Esophagus squamous epithelium (tissue), 5 donors: ENCODE measurements at places on chromosomes 5 and 9.

GRCh38 chr5:151173711-151174611 lies 16.4 kb upstream of the ANXA6 start:
- no peak for DNase-seq

GRCh38 chr9:113622600-113623400 lies 159.3 kb downstream of the RGS3 start:
- DNase-seq, result no peak

- DNase-seq, result no peak
Observed at GRCh38 chr5:3348576-3349535, 246.8 kb upstream of the IRX1 start.

- DNase-seq, result no peak
Observed at GRCh38 chr9:137270929-137271695, 6.4 kb upstream of the TOR4A start.

DNA sequence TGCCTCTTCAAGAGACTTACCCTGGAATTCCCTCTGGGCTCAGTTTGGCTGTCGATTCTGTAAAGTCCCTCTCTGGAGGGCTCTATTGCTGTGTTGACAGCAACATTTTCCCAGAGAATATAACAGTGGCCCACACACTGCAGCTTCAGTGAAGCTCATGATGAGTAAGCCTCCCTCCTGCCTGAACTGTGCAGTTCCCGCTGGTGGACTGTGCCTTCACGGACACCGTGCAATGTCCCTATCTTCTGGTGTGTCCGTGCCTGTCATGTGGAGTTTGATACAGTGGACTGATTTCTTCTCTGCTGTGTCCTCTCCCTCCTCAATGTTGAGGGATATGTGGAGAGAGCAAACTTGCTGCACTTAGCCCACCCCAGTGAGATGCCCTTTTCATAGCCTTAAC lies 109.0 kb downstream of the NTRK2 start:
- DNase-seq, result no peak

DNA sequence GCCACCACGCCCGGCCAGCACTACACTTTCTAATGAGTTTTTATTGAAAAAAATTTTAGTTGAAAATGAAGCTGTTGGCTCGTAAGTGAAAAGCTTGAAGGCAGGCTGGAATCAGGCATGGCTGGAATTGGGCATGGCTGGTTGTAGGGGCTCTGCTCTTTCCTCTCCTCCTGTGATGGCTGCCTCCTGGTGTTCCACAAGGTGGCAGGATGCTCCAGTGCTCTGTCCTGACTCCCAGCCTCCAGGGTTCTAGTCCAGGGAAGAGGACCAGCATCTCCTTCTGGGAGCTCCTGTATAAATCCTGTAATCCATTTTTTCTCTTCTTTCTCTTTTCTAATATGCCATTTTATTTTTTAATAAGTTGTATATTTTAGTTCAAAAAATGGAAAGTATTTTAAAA lies 57.2 kb upstream of the DHFR start:
- no peak for DNase-seq

GRCh38 chr5:148794275-148794674 lies 32.1 kb upstream of the ADRB2 start:
- no peak for DNase-seq

DNA sequence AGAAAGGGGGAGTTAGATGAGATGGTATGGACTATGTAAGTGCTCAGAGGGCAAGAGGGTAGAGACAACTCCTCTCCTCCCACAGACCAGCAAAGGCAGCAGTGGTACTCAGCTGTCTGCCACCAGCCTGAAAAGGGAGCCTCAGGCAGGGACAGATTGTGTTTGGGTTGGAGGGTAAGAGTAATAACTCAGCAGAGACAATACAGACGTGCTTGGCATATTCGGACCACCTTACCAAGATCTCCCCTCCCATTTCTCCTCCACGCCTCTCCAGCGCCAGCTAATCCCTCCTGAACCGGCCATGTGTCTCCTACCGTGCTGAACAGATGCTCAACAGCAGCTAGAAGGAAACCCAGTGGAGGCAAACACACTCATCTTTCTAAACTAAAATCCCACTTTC lies 180.8 kb downstream of the ASTN2 start:
- no peak for DNase-seq

- DNase-seq, result no peak
Observed at GRCh38 chr5:69136293-69136692, 30.7 kb upstream of the CCNB1 start.

- no peak for DNase-seq
Observed at GRCh38 chr9:71740199-71740598, 28.1 kb downstream of the CEMIP2 start.

- no peak for DNase-seq
Observed at GRCh38 chr5:14757850-14758249, 93.3 kb downstream of the OTULIN start.

DNA sequence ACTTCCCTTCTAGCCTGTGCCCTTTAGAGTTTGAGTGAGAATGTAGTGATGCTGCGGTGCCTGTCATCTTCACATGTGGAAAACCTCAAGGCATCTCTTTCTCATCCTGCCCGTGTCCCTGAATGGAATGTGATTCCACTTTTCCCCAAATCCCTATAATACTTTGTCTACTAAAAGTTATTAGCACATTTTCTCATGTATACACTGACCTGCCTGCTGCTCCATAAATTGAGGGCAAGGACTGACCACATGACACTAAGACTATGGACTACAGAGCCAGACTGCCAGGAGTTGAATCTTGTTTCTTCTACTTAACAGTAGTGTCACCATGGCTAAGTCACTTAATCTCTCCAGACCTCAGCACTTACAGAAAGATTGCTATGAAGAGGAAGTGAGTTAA lies 93.0 kb downstream of the TEK start:
- DNase-seq, result no peak
